Ascending aorta (tissue), 2 donors: ENCODE measurements at places on chromosomes 12 and 14. TPM values are rescaled to one million over a fixed set of nuclear protein-coding genes. Genes with fewer than 3 reads are reported as not detected.

The PMCH gene
- not detected for total RNA-seq

The KICS2 gene
- total RNA-seq = 0.75 TPM

The GLIPR1L1 gene
- total RNA-seq = not detected

The HOXC6 gene
- 7.6 TPM for total RNA-seq

The LARP4 gene
- total RNA-seq = 45.7 TPM

The MANSC4 gene
- not detected for total RNA-seq

DNA sequence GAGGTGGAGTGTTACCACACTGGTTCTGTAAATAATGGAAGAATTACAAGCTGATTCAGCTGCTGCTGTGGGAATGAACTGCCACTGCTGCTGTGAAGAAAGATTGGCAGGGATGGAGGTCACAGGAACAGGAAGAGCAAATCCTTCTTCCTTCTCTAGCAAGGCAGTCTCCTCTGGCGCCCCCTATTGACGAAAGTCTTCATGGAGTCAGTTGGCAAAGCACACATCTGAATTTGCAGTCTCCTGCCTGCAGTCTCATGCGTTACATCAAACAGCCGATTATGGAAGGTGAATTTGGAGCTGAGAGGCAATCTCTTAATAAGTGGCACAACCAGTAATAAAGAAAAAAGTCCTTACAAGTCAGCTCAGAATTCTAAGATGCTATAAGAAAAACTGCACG lies 106.0 kb upstream of the TMTC1 start:
- DNase-seq = no peak

GRCh38 chr14:31024577-31025366 lies 677 bp upstream of the AP4S1 start:
- DNase-seq = no peak

GRCh38 chr12:68207276-68207675 lies 18.3 kb downstream of the IL26 start:
- no peak for DNase-seq

DNA sequence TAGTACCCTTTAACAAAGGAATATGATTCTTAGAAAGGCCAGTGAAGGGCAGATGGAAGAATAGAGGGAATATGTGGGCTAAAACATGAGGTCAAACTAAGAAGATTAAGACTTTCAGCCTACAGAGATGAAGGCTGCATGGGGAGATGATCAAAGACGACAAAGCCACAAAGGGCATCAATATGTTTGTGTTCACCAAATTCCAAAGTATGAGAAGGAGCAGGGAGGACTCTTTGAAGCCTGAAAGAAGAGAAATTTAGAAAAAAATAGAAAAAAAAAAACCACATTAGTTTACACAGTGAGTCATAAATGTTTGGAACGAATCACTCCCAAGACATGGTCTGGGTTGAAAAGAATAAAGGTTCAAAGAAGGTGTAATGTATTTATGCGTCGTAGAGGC lies 131.8 kb downstream of the NEDD1 start:
- no peak for DNase-seq

DNA sequence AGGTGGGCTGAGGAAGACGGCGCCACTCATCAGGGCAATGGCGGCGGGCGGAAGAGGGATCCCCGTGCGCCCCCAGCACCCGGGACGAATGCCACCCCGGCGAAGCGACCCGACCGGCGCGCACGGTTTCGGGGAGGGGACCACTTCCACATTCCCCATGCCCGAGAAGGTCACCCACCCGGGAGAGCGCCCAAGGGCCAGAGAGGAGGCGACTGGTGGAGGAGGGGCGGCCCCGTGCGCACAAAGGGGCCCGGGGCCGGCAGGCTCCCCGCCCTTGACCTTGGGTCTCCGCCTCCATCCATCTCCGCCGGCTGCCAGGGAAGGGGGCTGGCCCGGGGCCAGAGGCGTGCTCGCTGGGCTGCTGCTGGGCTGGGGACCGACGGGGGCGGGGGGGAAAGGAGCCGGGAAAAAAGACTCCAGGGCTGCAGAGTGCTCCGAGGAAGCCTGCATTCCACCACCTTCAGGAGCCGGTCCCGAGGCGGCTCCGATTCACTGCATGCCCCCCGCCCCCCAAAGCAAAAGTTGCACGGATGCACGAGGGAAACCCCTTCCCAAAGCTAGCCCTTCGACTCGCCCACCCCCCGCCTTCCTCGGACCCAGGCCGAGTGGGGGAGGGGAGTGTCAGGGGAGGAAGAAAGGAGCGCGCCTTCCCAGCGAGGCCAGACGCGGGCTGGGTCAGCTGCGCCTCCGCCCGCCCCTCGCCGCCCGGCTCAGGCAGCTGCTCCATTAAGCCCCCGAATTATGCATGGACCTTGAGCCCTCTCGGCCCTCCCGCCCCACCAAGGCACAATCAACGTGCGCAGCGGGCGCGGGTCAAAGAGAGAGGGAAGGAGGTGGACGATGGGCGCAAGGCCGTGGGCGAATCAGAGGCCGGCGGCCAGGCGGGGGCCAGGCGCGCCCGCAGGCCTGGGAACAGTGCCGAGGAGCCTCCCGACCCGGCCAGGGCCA lies 26.2 kb downstream of the BCL11B start:
- no peak for DNase-seq

DNA sequence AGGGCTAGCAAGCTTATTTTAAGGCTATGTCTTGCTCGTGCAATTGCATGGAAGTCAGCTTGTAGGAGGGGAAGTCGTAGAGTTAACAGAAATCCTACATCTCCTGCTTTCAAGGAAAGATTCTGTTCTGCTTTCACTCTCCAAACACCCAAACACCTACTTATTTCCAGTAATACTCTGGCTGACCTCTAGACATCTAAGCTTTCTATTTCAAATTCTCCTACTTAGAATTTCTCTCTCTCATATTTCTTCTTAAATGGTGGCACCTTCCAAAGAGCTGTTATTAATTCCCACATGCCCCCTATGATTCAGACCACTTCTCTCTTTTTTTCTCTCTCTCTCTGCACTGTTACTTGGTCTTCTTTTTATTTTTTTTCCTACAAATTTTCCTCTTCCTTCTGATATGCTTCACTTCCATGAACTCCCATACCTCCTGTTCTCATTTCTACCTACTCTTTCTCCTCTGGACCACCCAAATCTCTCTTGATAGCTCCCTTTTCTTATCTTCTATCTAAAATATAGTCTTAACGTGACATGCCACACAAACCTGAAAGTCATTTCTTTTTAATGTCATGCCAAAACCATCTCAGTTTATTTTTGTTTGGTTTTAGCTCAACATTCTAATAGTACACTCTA lies 90.8 kb downstream of the RPS6KA5 start:
- no peak for DNase-seq

DNA sequence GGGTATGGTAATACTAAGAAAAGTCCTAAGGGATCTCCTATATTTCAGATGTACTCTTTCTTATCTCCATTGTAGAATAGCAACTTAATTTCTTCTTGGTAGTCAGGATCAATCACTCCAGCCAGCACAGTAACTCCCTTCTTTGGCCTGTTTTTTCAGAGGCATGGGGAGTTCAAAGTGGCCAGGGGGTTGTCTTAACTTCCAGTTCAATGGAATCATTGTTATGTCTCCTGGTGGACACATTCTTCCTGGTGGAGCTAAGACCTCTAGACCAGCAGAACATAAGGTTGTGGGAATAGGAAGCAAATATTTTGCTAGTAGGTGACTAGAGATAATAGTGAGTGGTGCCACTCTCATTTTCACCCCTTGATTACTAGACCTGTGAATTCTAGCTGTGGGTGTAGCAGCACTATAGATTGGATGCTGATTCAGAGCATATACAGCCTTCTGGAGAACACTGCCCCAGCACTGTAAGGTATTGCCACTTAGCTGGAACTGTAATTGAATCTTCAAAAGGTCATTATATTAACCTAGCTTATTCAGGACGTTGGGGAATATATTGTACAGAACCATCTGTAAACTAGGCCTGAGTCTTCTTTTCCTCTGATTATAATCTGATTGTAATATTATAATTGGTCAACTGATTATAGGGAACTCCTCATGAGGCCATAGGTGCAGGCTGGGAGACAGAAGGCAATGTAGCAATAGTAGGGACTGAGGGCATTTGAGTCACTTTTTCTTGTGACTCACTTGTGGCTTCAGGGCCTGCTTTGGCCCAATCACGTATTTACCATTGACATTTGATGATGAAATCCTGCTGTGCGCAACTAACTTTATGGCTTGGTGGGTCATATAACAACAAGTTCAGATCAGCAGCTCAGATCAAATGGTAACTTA lies 60.2 kb upstream of the ATP2B1 start:
- DNase-seq = no peak

GRCh38 chr12:14614704-14615121 lies 47.0 kb upstream of the PLBD1 start:
- no peak for DNase-seq

DNA sequence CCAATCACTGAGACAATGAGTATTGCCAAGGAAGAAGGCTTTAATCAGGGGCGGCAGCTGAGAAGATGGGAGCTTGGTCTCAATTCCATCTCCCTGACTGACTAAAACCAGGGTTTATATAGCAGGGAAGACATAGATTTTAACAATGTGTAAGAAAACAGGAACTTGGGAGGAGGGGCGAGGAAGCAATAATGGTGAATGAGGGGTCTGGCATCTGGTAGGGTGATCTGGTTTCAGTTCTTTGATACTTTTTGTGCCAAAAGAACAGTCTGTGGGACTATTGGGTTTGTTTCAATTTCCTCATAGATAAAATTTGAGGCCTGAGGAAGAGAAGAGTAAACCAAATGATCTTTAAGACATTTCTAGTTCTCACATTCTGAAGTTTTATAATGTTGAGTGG lies 49.2 kb downstream of the FUT8 start:
- no peak for DNase-seq

GRCh38 chr12:131816495-131816894 lies 11.7 kb upstream of the MMP17 start:
- no peak for DNase-seq
